ENCODE measurements at places on chromosomes 1 and 21.

- no peak for DNase-seq
Observed at GRCh38 chr1:67740543-67740942, 55.5 kb downstream of the GADD45A start.

DNA sequence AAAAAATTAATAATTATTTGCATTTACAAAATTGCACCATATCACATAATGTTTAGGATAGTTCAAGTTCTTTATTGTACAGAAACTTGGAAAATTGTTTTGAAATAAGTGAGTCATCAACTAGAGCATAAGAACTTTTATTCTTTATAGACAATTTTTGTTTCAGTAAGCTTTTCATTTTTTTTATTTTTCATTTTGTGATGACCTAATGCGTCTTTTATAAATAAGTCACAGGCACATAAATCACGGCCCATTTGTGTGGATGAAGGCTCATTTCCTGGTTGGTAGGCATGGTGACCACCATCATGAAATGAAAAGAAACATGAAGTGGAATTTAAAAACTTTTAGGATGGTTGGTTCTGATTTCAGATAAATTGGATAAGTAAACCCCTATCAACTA is 39.3 kb downstream of the SPAG17 start:
- no peak for DNase-seq

GRCh38 chr1:30742963-30743559 is 14.5 kb downstream of the LAPTM5 start:
- DNase-seq, result no peak

- DNase-seq, result peak; percentile 76
Observed at GRCh38 chr1:22420455-22421053, 31.1 kb upstream of the ZBTB40 start.

DNA sequence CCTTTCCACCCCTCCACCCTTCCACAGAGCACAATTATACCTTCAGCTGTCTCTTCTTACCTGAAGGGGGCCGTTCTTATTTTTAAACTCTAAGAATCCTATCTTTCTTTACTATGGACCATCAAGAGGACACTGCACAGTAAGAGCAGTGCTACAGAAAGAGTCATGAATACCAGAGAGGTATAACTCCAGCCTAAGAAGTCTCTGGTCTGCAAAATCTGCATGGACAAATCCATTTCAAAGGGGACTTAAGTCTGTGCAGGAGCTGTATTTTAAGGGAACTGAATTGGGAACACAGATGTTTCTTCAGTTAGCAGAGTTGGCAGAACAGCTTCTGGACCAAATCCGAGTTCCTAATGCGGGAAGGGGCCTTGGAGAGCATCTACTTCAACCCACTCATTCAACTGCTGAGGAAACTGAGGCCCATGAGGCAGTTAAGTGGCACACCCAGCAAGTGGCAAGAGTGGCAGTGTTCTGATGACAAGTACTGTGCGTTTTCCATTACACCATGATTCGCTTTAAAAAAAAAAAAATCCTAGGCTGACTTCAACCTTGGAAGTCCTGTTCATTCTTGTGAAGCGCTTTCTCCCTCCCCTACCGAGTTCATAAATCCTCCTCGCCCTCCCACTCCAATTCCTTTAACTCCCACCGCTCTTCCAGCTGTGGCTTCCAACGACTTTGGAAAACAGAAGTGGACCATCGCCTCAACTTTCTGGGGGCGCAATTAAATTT is 1.8 kb downstream of the PLPP3 start:
- DNase-seq, result no peak

DNA sequence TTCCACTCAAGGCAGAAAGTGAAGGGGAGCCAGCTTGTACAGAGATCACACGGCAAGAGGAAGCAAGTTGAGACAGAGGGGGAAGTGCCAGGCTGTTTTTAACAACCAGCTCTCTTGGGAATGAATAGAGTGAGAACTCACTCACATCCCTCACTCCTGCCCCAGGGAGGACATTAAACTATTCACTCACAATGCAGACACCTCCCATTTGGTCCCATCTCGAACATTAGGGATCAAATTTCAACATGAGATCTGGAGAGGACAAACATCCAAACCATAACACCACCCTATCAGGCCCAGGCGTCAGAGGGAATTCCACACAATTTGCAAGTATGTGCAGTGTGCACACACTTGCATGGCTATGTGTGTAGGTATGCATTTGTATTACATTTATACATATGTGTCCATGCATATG is 62.7 kb downstream of the DMAP1 start:
- DNase-seq, result no peak
